HuH-7 (cell line): ENCODE measurements at places on chromosomes 1 and 21.

DNA sequence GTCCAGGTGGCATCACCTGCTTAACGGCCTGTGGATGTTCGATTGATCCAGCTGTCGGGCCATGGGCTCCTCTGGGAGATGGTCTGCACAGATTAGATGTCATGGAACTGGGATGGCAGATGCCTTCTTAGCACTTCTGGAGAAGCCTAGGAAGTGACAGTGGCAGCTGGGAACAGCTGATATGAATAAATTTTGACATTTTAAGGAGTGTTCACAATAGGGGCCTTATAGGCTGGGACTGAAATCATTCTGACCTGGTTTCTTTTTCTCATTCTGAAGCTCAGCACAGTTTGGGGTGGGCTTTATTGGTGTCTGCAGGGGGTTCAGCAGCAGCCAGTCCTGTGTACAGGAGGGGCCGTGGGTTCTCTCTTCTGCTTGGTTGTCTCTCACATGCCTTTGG lies 175.3 kb downstream of the CACNA1E start:
- no peak for DNase-seq

DNA sequence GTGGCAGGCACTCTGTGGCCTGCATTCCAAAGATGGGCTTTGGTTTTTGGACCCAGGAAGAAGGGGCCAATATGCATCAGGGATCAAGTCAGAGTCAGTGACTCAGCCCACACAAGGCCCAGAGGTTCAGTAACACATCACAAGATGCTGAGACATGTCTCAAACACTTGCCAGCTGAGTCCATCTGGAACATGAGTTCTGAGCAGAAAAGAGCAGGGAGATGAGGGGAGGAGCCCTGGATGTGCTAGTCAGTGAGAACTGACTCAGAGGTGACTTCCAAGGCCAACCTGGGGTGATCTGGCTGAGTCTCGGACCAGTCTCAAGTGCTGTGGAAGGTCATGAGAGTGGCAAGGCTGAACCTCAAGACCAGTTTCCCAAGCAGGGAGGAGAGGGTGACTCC lies 150.1 kb downstream of the CDC7 start:
- DNase-seq, result no peak

- no peak for DNase-seq
These were observed 59.1 kb downstream of the ERO1B start for GRCh38 chr1:236222632-236223031.

DNA sequence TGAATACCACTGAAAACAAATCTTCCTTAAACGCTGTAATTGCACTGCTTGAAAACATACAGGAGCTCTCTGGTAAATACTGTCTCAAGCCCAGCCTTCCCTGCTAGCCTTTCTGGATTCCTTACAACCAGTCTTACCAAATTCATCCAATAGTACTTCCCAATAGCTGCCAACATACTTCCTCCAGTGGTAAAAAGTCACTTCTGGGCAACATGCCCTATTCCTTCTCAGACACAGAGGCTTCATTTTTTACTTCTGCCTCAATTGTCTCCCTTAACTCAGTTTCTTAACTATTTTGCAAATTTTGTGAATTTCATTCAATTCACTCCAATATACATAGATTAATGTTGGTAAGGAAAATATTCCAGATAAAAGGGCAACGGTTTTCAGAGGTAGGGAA lies 166.3 kb downstream of the TBX15 start:
- DNase-seq, result no peak

- DNase-seq, result no peak
These were observed 514 bp downstream of the AGL start for GRCh38 chr1:99850459-99851291.
